Upper lobe of left lung (tissue), 6 donors: ENCODE measurements at places on chromosomes 6 and 20. TPM values are rescaled to one million over a fixed set of nuclear protein-coding genes. Genes with fewer than 3 reads are reported as not detected.

GRCh38 chr6:24788031-24788665, 10.6 kb downstream of the ARMH2 start:
- no peaks in the 10 kb centered on the region for H3K4me1 ChIP-seq
- H3K36me3 ChIP-seq: peaks cover 15% of the 10 kb centered on the region
- H3K27ac ChIP-seq: no peak overlapping the region

DNA sequence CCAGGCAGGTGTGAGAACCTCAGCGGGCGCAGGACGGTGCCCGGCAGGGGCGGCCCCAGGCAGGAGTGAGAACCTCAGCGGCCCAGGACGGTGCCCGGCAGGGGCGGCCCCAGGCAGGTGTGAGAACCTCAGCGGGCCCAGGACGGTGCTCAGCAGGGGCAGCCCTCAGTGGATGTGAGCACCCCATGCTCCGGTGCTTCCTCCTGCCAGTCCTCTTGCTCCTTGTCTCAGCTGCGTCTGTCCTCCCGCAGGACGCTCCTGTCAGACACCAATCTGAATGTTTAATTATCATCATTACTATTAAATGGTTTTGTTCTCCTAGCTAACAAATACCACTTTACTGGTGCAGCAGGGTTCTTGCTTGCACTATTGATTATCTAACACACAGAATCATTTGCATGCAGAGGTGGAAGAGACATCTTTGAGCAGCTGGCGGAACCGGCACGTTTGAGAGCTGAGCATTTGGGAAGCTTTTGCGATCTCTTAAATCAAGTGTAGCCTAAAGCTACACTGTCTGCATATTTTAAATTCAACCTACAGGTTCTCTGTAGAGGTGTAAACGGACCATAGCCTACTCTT, 39.4 kb upstream of the DACT2 start:
- peak; percentile 25 for DNase-seq
- H3K36me3 ChIP-seq: no peaks in the 10 kb centered on the region
- no peak overlapping the region for H3K27ac ChIP-seq
- no peak overlapping the region for H3K4me3 ChIP-seq
- H3K27me3 ChIP-seq: no peaks in the 10 kb centered on the region

TRMT6 gene
- total RNA-seq: 14.3 TPM

RANBP9 gene
- 42.1 TPM for total RNA-seq

TBXT gene
- 0.13 TPM for total RNA-seq

- H3K4me1 ChIP-seq: peaks cover 3% of the 10 kb centered on the region
- DNase-seq: no peak
- no peaks in the 10 kb centered on the region for H3K27me3 ChIP-seq
- H3K27ac ChIP-seq: no peak overlapping the region
- H3K36me3 ChIP-seq: no peaks in the 10 kb centered on the region
Measured at GRCh38 chr6:41515995-41516394, 30.2 kb upstream of the FOXP4 start.

DNA sequence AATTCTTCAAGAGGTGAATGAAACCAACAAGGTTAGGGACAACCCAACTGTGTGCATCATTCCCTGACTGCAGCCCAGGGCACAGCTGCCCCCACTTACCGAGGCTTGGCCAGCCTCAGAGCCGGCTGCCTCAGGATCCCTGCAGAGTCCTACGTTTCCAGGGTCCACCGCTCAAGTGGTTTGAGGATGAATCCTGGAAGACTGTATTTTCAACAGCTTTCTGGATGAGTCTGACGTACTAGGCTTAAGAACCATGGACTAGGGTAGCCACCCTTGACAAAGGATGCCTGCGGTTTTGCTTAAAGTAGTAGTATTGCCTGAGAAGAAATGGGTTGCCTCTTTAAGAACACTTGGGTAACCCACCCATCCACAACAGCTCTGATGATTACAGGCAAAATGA, 101.4 kb downstream of the FOXC1 start:
- DNase-seq: no peak
- no peak overlapping the region for H3K27ac ChIP-seq
- H3K27me3 ChIP-seq: no peaks in the 10 kb centered on the region
- H3K4me1 ChIP-seq: no peaks in the 10 kb centered on the region
- H3K36me3 ChIP-seq: no peaks in the 10 kb centered on the region

ARG1 gene
- total RNA-seq: 3.7 TPM

GRCh38 chr20:33437141-33437911, 6.2 kb downstream of the SNTA1 start:
- no peaks in the 10 kb centered on the region for H3K36me3 ChIP-seq
- H3K27me3 ChIP-seq: no peaks in the 10 kb centered on the region
- H3K4me1 ChIP-seq: peaks cover 1% of the 10 kb centered on the region
- no peak overlapping the region for H3K4me3 ChIP-seq
- no peak overlapping the region for H3K27ac ChIP-seq

RNF39 gene
- 2.3 TPM for total RNA-seq

SYS1 gene
- total RNA-seq: 31.0 TPM

NHSL1 gene
- total RNA-seq: 48.7 TPM

DNA sequence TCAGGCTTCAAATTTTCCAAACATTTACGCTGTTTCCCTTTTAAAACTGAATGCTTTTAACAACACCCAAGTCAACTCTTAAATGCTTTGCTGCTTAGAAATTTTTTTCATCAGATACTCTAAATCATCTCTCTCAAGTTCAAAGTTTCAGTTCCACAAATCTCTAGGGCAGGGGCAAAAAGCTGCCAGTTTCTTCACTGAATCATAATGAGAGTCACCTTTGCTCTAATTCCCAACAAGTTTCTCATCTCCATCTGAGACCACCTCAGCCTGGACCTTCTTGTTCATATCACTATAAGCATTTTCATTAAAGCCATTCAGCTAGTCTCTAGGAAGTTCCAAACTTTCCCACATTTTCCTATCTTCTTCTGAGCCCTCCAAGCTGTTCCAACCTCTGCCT, 69.1 kb downstream of the RNF217 start:
- DNase-seq: no peak
- H3K27ac ChIP-seq: no peak overlapping the region
- no peak overlapping the region for H3K4me3 ChIP-seq
- H3K36me3 ChIP-seq: no peaks in the 10 kb centered on the region

DNA sequence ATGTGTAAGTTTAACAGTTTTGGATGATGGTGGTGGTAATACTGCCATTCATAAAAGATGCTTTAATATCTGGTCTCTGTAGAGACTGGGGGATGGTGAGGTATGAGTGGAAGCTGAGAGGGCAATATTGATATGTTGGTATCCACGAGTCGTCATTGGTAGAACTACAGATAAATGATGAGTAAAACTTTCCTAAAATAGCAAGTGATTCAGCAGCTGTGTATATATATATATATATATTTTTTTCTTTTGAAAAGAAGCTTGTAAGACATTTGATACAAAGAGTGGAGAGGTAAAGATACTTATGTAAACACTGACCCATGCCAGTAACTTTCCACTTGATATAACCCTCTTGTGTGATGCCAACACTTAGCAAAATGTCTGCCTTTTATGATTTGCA, 41.7 kb upstream of the CITED2 start:
- no peaks in the 10 kb centered on the region for H3K36me3 ChIP-seq
- H3K27me3 ChIP-seq: no peaks in the 10 kb centered on the region
- no peak for DNase-seq
- no peak overlapping the region for H3K27ac ChIP-seq
- H3K4me1 ChIP-seq: no peaks in the 10 kb centered on the region

GRCh38 chr6:42147138-42147562, 4.7 kb upstream of the C6orf132 start:
- H3K36me3 ChIP-seq: no peaks in the 10 kb centered on the region
- DNase-seq: no peak
- no peak overlapping the region for H3K4me3 ChIP-seq
- no peak overlapping the region for H3K27ac ChIP-seq
- H3K27me3 ChIP-seq: peaks cover 7% of the 10 kb centered on the region

- no peaks in the 10 kb centered on the region for H3K4me1 ChIP-seq
- H3K27me3 ChIP-seq: no peaks in the 10 kb centered on the region
- no peak overlapping the region for H3K4me3 ChIP-seq
- no peaks in the 10 kb centered on the region for H3K36me3 ChIP-seq
- no peak overlapping the region for H3K27ac ChIP-seq
Measured at GRCh38 chr6:24547243-24547642, 52.5 kb downstream of the ALDH5A1 start.

DNA sequence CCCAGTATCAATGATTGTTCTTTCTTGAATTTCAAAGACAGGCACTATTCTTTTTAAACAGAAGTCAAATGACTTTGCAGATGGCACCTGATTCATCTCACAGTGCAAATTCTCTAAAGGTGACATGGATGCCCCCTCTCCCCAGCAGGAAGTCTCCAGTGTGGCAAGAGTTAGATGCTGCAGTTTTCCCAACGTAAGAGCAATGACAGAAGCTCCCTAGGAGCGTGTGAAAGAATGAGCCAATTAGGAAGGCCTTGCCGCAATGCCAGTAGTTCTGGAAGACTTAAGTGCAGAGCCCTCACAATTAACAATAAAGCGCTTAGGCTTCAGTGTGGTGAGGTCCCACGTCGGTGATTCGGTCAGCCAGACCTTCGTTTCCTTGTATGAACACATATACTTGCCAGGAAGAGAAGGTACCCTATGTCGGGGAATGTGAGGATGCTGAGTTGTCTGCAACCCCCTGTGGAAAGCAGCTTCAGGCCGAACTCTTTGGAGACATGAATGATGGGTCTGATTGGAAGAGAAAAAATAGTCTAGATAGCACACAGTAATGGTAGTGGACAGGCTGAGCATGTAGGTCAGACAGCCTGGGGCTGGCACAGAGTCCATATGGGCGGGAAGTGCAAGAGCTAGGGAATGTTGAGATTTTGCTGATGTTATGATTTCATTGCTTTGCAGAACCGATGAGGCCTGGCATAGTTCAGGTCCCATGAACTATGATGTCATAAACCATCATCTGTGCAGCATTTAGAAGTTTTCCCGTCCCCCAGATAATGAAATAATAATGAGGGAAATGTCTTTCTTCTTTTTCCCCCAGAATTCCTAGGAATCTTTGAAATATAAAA, 132.6 kb downstream of the PHACTR1 start:
- no peak for DNase-seq
- no peaks in the 10 kb centered on the region for H3K27me3 ChIP-seq
- H3K4me1 ChIP-seq: no peaks in the 10 kb centered on the region

GRCh38 chr20:51342510-51343236, 199.8 kb downstream of the NFATC2 start:
- no peaks in the 10 kb centered on the region for H3K4me1 ChIP-seq
- no peak overlapping the region for H3K27ac ChIP-seq
- DNase-seq: no peak
- no peaks in the 10 kb centered on the region for H3K36me3 ChIP-seq
- H3K4me3 ChIP-seq: no peak overlapping the region
- H3K27me3 ChIP-seq: no peaks in the 10 kb centered on the region

HLA-F gene
- 186 TPM for total RNA-seq

- no peaks in the 10 kb centered on the region for H3K27me3 ChIP-seq
- no peak for DNase-seq
- no peaks in the 10 kb centered on the region for H3K36me3 ChIP-seq
- no peak overlapping the region for H3K27ac ChIP-seq
- H3K4me1 ChIP-seq: no peaks in the 10 kb centered on the region
Measured at GRCh38 chr6:158049055-158050028, 67.7 kb downstream of the SYNJ2 start.

LY6G6C gene
- 0.23 TPM for total RNA-seq

- H3K27ac ChIP-seq: no peak overlapping the region
- DNase-seq: no peak
- peaks cover 9% of the 10 kb centered on the region for H3K4me1 ChIP-seq
- H3K27me3 ChIP-seq: no peaks in the 10 kb centered on the region
Measured at GRCh38 chr6:5338177-5338960, 77.1 kb downstream of the FARS2 start.

DNA sequence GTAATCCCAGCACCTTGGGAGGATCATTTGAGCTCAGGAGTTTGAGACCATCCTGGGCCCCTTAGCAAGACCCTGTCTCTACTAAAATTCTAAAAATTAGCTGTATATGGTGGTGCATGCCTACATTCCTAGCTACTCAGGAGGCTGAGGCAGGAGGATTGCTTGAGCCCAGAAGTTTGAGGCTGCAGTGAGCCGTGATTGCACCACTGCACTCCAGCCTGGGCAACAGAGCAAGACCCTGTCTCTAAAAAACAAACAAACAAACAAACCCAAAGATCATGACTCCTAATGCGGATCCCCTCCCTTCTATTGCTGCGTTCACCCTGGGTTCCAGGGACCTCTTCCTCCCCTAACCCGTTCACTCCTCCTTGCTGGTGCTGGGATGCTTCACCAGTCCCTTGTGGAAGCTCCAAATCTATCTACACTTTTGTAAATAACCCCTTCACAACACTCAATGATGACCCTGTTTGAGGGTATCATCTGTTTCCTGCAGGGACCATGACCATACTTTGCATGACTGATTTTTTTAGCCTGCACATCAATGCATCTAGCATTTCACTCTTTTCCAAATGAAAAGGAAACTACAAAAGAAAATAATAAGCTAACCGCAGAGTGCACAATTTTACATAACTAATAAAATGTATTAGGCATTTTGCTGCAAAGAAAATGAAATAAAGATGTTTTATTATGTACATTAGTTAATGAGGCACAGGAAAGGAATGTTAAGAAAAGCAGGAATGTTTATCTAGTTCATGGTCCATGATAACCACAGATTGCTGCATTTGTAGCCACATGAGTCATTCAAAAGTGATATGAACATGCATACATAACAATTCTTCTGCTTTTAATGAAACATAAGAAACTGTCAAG, 30.5 kb upstream of the IPCEF1 start:
- no peak for DNase-seq
- no peaks in the 10 kb centered on the region for H3K4me1 ChIP-seq
- H3K4me3 ChIP-seq: no peak overlapping the region
- no peaks in the 10 kb centered on the region for H3K36me3 ChIP-seq

GRCh38 chr6:140036196-140036595, 661.7 kb upstream of the CITED2 start:
- no peaks in the 10 kb centered on the region for H3K4me1 ChIP-seq
- H3K27ac ChIP-seq: no peak overlapping the region
- no peaks in the 10 kb centered on the region for H3K27me3 ChIP-seq
- H3K4me3 ChIP-seq: no peak overlapping the region

DNA sequence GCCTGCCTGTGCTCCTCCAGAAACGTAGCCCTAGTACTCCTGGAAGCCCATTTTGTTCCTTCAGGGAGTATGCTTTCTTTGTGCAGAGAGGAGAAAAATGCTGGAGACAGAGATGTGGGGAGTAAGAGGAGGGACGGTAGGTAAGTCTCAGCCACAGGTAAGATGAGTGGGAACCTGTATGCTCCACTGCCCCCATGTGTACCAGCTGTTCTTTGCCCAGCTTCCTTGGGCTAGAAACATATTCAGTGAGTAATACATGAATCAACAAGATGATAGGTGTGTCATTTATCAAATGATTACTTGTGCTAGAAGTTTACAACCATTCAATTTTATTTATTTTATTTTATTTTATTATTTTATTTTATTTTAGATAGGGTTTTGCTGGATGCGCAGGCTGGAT, 13.6 kb upstream of the CEP85L start:
- no peaks in the 10 kb centered on the region for H3K27me3 ChIP-seq
- H3K36me3 ChIP-seq: no peaks in the 10 kb centered on the region
- no peak overlapping the region for H3K27ac ChIP-seq
- no peak for DNase-seq

NAPB gene
- total RNA-seq: 9.7 TPM
